Epithelial cell of esophagus (primary cell): ENCODE measurements at places on chromosomes 3 and 15.

- DNase-seq, result no peak
These were observed 33.5 kb upstream of the HHATL start for GRCh38 chr3:42736081-42736480.

- no peak for DNase-seq
These were observed 102.9 kb downstream of the CHST2 start for GRCh38 chr3:143222505-143222904.

GRCh38 chr3:88364926-88365325 is 215.2 kb downstream of the C3orf38 start:
- no peak for DNase-seq

GRCh38 chr3:196726788-196727675 is 12.6 kb upstream of the PAK2 start:
- peak; percentile 60 for DNase-seq

- DNase-seq, result no peak
These were observed 44.0 kb downstream of the IDH2 start for GRCh38 chr15:90058308-90058707.

GRCh38 chr15:37098468-37099318 is 1.7 kb downstream of the MEIS2 start:
- DNase-seq, result peak; percentile 60

DNA sequence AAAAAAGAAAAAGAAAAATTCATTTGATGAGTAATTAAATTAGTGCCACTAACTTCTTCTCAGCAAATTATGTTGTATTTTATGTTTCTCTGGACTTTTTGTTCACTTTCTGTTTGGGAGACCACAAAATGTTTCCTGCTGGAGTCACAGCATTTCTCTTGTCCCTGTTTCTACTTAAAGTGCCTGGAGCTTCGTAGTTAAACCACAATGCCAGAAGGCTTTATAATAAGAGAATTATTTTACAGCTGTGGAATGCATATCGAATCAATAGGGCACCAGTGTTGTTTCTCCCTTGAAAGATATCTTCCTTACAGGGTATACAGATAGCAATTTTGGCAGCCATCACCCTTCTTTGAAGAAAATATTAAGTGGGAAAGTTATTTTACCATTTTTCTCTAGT is 3.2 kb downstream of the DTWD1 start:
- DNase-seq, result no peak

- no peak for DNase-seq
These were observed 760.1 kb downstream of the ZNF385D start for GRCh38 chr3:20990896-20991295.

DNA sequence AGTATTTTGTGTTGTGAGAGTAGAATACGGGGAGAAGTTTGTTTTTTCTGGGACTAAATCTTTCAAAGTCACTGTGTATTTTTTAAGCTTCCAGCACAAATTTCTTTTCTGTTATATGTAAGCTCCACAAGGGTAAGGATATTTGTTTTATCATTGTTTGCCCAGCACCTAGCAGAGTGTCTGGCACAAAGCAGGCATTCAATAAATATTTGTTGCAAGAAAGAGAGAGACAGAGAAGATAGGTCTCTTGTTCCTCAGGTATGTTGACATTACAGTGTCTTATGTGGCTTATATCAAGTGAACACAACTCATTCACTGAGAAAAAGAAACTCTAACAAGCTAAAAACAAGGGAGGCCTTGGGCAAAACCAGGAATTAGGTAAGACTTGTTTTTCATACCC is 26.6 kb upstream of the FNDC3B start:
- DNase-seq, result no peak

DNA sequence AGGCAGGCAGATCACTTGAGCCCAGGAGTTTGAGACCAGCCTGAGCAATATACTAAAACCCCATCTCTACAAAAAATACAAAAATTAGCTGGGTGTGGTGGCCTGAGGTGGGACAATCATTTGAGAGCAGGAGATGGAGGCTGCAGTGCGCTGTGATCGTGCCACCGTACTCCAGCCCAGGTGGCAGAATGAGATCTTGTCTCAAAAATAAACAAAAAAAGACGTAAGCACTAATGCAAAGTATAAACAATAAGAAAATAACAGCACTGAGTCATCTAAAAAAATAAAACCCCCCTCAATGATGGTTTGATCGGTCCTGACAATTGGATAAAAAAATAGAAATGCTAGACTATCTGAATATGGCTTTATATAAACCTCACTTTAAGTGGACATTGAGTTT is 3.6 kb downstream of the PPP1R2 start:
- DNase-seq, result no peak

- DNase-seq, result no peak
These were observed 31.1 kb downstream of the HCLS1 start for GRCh38 chr3:121629601-121630000.

GRCh38 chr3:66039590-66039887 is 821 bp upstream of the MAGI1 start:
- DNase-seq, result peak; percentile 26

DNA sequence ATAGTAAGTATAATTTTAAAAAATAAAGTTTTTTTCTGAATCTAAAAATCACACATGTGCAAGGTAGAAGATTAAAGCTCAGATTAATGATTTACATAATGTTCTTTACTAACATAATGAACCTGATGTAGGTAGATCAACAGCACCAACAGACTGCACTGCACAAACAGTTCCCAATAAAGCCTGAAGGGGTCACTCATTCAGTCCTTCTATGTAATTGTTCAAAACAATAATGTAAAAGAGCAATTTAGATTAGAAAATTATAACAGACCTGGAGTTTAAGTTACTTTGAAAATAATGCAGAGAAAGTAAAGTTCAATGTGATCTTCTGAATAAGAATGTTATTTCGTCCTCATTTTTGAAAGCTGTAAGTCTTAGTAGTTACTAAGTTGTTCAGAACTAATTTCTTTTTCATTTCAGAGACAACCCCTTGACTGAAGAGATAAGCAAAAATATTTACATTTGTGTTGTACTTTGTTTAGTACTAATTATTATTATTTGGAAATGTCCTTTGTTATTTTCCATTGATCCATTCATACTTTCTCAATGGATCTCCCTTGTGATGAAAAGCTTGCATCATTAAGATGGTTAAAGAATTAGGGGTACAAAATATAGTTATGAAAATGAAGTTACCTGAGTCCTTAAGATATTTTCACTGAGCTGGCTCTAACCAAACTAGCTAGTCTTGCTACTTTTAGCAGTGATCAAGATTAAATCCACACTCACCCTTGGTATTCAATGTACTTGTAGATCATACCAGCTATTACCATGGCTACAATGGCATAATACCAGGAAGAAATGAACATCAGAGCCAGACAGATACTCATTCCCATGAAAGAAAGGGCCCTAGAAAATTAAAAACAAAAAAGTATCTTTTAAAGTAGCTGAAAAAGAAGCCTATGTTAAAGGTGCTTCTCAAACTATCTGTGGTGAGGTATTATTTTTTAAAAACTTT is 16.8 kb downstream of the EMC4 start:
- DNase-seq, result peak; percentile 78
